ENCODE measurements at places on chromosomes 13 and 19.

DNA sequence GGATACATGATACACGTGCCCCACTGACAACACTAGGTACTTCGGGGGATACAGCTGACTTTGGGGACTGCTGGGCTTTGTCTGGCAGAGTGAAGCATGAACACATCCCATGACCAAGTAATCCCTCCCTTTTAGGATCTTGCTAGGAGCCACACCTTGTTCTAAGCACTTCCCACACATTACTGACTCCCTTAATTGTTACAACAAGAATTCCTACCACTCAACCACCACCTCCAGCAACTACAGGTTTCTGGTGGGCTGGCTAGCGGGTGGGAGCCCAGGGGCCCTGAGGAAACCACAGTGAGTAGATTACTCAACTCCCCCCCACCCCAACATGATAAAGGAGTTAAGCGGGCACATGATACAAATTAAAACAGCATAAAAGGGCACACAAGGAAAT is 7.2 kb upstream of the SLC35E1 start:
- DNase-seq = no peak

GRCh38 chr13:96474181-96474557 is 384.3 kb downstream of the HS6ST3 start:
- no peak for DNase-seq

GRCh38 chr19:22545751-22546150 is 88.4 kb upstream of the ZNF492 start:
- no peak for DNase-seq

DNA sequence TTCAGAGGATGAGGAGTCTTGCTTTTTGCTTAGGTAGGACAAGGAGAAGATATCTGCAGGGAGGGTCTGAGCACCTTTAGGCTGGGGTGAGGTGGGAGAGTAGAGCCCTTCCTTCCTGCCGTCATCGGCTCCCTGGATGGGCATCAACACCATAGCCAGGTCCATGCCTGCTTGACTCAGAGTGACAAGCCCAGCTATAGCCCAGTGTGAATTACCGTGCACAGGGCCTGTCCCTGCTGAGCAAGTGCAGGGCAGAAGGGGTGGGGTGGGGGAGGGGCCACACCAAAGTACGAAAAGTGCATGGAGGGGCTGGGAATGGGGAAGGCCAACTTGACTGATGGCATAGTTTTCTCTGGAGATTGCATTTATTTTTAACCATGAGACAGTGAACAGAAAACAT is 30.3 kb upstream of the RNF113B start:
- DNase-seq = no peak

DNA sequence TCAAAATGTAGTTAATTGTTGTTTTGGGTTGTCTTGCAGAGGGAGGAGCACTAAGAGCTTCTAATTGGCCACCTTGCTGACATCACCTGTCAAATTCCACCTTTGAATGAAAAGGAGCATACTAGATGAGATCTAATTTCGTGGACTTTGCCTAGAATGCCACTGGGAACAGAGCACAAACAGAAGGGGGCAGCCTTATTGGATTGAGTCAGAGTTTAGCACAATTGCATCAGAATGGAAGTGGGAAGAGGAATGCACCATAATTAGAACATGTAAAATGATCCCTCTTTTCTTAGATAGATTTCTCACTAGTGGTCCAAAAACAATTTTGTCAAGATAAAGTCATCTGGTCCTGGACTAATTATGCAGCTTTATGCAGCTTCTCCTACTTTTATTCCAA is 1552.2 kb downstream of the PCDH9 start:
- no peak for DNase-seq

GRCh38 chr19:3119693-3120380 is 16.0 kb upstream of the GNA15 start:
- DNase-seq = no peak

DNA sequence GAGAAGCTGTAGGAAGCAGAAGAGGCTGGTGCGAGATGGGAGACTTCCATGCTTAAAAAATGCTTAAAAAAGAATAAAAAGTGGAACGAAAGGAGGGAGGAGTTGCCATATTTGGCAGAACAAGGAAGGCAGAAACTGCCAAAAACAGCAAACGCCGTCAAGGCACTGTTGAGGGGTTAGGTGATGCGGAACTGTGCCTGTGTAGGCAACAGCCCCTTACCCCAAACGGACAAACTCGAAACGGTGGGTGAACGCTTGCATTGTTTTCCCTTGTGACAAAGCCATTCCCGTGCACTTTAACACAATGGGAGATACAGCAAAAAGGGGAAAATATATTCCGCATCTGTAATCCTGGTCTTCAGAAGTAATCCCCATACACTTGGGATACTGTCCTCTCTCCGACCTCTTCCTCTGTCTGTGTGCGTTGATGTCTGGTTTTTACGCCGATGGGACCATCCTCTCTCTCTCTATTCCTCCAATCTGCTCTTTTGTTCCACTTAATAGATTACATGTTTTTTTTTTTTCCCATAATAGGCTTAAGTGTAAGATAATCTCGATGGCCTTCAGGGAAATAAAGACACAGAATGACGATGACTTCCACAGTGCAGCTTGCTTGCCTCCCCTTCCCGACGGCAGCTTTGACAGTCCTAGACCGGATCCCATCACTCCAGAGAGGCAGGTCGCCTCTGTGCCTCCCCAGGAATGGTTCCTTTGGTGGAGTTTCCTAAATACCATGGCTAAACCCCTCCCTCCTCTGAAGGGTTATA is 132.7 kb upstream of the RNF113B start:
- DNase-seq = no peak

DNA sequence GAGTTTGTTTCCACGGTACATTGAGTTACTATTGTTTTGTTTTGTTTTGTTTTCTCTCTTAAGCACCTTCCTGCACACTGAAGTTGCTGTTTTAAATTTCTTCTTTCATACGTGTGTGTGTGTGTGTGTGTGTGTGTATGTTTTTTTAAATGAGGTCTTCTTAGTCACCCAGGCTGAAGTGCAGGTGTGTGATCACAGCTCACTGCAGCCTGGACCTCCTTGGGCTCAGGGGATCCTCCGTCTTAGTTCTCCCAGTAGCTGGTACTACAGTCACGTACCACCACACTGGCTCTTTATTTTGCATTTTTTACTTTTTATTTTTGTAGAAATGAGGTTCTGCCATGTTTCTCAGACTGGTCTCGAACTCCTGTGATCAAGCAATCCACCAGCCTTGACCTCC is 20.8 kb upstream of the ZNF429 start:
- DNase-seq = no peak

DNA sequence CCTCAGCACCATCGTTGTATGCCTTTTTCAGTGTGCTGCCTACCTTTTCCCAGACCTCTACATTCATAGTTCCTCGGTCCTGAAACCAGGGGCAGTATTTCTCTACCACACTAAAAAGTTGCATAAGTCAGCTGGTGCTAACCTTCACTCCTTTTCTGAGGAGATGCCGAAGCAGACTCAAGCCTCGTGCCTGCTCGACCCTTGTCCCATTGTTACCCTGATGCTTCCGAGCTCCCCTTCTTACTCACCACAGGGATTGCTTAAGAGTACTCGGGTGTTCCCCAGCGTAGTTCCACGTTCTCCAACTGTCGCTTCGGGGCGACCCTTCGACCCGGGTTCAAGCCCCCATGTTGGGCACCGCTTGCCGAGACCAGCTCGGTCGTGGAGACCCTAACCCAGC is 19.0 kb upstream of the IL17D start:
- DNase-seq = no peak

DNA sequence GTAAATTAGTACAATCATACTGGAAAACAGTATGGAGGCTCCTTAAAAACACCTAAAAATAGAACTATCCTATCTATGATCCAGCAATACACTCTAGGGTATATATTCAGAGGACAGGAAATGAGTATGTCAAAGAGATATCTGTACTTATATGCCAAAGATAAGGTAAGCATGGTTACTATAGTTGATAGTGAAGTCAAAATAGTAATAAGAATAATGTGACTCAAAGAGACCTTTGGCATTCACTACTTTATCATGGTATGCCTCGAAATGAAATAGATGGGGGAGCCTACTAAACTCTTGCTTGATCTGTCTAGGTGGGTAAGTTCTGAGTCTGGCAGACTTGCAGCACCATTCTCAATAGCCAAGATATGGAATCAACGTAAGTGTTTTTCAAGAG is 30.3 kb downstream of the FXYD5 start:
- DNase-seq = no peak

DNA sequence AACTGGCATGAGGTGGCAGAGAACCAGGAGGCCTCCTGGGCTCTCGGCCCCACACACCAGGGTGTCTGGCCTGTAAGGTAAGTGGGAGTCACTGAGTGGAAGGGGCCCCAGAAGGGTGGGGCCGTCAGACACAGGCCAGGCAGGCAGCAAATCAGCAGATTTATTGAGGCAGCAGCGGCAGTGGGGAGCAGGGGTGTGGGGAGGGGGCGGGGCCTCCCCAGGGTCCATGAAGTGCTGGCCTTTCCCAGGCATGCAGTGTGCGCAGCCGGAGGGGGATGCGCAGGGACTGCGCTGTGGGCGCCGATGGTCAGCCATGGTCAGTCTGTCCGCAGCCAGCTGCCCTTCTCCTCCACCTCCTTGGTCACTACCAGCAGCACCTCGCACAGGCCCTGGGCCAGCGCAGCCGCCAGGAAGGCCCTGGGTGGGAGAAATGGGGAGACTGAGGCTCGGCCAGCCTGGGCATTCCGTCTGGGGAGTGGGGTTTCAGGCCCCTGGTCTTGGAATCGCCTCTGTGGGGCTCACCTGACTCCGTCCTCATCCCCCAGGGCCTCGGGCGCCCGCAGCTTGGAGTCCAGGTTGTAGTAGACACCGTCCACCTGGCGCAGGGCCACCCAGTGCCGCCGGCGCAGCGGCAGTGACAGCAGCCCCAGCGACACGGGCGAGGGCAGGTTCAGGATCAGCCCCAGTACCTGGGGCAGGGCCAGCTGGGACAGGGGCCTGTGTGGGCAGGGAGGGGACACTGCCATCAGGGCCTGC is 5.0 kb downstream of the JOSD2 start:
- peak; percentile 78 for DNase-seq

DNA sequence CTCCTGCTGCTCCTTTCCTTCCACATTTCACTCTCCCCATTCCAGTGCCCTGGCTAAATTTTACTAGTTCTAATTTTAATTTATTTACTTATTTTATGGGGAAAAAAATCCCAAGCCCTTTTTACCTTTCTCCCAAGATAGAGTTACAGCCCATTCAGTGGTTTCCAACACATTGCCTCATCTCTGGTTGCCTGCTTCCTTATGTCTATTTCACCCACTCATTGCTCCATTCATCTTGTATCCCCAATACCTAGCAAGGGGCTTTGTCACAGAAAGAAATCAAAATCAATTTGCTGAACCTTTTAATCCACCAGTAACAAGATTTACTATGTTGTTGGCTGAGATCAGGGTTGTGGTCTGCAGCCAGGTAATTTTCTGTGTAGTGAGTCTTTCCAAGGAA is 55.9 kb downstream of the LHFPL6 start:
- no peak for DNase-seq

DNA sequence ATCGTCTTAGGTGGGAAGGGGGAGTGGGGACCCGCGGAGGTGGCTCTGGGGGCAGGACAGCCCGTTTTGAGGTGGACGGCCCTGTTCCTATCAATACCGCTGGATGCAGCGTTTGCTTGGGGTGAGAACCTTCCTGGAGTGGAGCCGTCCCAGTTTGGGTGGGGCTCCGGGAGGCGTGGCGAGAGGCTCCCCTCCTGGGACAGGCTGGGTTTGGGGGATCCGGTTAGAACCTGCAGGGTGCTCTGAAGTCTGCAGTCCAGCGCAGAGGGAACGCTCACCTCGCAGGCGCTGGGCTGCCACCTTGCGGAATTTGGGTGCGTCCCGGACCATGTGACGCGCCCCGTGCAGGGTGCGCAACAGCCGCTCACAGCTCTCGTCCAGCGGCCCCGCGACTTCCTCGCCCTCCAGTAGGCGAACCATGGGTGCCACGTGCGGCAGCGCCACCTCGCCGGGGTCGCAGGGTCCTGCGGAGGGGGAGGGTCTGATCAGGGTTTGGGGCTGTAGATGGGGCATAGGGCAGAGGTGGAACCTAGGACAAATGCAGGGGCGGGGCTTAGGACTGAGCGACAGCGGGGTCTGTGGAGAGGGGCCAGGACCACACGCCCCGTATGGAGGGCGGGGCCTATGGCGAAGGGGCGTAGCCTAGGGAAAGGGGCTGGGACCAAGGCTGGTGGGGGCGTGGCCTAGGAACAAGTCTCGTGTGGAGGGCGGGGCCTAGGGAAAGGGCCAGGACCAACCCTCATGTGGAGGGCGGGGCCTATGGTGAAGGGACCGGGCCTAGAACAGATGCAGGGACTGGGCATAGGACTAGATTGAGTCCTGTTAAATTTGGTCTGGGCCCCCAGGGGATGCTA is 13.8 kb downstream of the SH2D3A start:
- DNase-seq = peak; percentile 83

DNA sequence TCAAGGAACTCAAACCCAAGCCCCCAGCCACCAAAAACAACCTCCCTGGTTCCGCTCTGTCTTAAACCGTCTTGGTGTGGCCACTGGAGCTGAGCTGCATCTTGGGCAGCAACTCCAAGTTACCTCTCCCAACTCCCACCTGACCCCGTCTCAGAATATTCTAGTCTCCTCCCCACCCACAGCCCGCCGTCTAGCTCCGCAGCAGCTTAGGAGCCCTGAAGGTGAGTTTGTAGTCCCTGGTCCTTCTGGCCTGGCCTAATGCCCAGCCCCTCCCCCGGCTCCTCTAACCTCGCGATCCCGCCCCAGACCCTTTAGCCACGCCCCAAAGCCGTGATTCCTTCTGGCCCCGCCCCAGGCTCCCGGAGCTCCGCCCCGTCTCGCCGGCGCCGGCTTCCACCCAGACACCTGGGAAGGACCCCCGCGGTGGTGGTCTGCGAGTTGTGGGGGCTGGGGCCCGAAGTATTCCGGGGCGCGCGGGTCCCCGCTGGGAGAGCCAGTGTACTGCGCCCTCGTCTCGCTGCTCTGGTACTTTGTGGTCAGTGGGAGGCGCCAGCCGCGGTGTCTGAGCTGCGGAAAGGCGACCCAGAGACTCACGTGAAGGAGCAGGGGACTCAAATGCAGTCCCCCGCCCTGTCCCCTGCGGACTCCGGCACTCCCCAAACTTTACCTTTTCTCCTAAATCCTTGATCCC is 2.5 kb upstream of the LHB start:
- DNase-seq = peak; percentile 76

DNA sequence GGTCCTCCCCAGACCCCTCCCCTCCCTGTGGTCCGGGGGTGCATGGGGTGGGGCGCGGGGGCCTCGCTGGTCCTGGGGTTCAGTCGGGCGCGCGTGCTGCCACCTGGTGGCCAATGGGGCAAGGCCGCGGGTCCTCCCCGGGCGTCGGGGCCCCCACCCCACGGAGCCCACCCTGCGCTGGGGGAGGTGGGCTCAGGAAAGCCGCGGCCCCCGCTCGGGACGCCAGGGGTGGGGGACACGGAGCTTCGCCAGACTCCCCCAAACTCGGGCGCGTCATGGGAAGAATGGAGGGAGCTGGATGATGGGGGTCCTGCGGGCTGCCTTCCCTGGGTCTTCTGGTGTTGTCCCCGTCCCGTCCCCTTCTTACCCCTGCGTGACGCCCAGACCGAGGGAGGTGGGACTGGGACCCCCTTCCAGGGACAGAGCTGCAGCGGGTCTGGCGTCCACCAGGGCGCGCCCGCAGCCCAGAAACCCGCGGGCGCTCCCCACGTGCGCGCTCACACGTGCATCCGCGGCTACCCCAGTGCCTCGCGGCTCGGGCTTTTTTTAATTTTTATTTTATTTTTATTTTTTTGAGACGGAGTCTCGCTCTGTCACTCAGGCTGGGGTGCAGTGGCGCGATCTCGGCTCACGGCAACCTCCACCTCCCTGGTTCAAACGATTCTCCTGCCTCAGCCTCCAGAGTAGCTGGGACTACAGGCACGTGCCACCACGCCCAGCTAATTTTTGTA is 19.8 kb upstream of the TCF3 start:
- DNase-seq = no peak

All from aorta (tissue), 5 donors.